Inflammatory macrophage (primary cell): ENCODE measurements at places on chromosomes 5 and 9.

GRCh38 chr9:14245901-14246525 is 67.9 kb downstream of the NFIB start:
- DNase-seq: no peak

- DNase-seq: peak; percentile 55
Measured at GRCh38 chr5:99030906-99031440, 102.2 kb upstream of the CHD1 start.

DNA sequence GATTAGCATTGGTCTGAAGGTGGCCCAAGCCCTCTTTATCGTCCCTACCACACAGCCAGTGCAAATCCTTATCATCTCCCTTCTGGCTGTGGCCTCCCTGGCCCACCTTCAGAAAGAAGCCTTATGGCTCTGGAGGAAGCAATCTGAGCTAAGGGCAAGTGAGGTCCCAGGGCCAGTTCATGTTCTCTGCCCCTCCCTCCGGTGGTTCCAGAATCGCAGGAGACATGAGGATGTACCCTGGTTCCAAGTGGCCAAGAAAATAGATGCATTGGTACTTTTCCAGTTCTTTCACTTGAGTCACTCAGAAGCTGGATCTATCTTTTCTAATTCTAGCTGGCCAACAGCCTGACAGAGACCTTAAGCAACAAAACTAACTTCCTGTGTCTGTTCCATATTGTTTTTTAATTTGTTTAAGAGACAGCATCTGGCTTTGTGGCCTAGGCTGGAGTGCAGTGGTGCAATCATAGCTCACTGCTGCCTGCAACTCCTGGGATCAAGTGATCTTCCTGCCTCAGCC is 60.7 kb downstream of the LHFPL2 start:
- DNase-seq: peak; percentile 61

- DNase-seq: no peak
Measured at GRCh38 chr5:73968729-73969128, 342.7 kb downstream of the ARHGEF28 start.

- DNase-seq: no peak
Measured at GRCh38 chr9:108050894-108051293, 561.3 kb upstream of the KLF4 start.

- DNase-seq: no peak
Measured at GRCh38 chr9:116323571-116323970, 170.0 kb downstream of the PAPPA start.

GRCh38 chr5:101977729-101978345 is 318.2 kb downstream of the SLCO4C1 start:
- DNase-seq: peak; percentile 55

GRCh38 chr9:97980918-97981845 is 2.0 kb upstream of the ANP32B start:
- no peak for DNase-seq

DNA sequence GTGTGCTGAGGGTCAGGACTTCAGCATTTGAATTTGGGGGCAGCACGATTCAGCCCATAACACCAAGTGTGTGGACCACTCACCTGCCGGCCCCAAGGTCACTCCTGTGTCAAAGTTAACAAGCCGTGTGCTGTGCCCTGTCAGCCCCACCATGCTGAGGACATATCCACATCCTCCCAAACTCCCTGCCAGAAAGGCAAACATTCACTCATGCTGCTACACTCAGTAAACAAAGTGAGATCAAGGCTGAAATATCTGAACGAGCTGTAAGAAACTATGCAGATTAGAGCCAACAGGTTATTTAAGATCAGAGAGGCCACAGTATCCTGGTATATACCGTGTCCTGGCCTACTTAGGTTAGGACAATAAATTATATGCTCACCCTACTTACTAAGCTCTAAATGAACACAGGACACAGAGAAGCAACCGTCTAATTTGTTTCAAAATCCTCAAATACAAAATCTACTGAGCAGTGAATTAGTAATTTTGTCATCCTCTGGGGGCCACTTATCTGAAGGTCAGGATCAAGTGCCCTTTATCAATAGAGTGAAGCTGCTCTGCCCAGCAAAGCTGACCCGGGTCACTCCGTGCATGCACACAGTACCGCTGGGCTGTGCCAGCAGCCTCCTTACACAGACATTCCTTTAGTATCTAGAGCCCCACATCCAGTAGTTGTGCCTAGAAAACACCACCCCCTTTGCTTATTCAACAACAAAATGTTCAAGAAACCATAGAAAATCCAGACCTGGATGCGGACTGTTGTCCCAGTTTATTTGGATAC is 28.2 kb downstream of the RETREG1 start:
- no peak for DNase-seq

- DNase-seq: no peak
Measured at GRCh38 chr9:137198051-137198901, 2.3 kb downstream of the TPRN start.

DNA sequence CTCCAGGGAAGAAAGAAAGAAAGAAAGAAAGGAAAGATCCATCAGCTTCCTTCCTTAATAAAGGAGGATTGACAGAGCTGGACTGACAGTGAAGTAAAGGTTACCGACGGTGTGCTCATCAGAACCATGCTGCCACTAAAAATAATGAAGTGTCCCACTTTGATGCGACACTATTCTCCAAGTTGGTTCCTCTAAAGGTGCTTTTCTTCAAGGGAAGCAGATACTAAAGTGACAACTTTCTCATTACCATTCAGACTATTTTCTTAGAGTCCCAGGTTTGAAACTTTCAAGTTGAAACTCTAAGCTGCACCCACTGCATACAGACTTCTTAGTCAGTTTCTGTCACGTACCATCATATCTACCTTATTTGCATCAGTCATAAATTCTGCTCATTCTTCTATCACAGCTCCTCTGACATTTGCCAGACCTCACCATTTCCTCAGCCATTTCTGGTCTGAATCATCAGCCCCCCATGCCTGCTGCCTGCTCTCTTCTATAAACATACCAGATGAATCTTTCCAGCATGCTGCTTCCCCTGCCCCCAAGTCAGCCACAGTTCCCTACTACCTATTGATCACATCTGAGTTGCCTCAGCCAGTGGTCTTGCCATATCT is 177.6 kb downstream of the DEPDC1B start:
- peak; percentile 13 for DNase-seq

DNA sequence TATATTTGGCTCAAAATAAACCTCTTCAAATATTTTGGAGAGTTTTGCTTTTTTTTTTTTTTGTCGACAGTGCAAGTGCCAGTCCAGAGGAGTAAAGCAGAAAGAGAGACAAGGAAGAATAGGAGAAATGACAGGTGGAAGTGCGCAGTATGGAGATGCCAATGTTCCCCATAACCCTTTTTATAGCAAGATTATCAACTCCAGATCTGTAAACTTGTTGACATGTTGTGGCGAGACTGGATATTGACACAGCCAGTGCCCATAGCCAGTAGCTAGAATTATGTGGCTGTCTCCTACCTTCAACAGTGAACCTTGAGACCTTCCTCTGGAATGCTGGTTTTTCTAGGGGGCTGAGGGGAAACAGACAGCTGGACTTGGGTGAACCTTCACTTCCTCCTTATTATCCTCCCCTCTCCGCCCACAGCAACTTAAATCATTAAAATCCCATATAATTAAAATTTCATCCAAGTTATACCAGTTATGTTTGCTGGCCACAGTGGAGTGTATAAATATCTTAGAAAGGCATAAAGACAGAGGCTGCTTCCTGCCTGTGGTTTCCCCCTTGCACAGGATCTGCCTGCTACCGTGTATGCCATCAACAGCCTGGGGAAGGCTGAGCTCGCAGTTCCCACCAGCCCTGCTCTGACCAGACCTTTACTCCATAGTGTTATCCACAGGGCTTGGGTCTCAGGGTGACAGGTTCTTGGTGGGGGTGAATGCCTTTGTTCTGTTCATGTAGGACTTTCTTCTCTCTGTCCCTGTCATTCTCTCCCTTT is 112.3 kb upstream of the ANKH start:
- no peak for DNase-seq

GRCh38 chr9:18056269-18056992 is 417.5 kb upstream of the ADAMTSL1 start:
- no peak for DNase-seq

- no peak for DNase-seq
Measured at GRCh38 chr9:133506653-133507038, 18.1 kb downstream of the MYMK start.

DNA sequence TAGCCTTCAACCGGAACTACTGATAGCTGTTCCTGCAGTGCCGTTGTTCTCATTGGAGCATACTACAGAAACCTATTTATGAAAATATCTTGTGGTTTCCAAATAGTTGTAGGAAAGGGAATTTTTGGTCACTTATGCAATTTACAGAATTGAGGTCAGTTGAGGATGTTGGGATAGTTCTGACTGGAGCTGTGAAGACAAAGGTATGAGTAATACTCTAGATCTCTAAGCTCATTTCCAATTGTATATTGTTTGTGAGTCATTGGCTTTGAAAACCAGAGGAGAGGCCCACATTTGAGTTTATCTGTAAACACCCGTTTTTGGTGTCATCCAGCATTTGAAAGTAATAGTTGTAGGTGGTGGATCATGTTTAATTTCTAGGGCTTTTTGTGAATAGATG is 561.3 kb upstream of the WWC1 start:
- no peak for DNase-seq

GRCh38 chr9:14307989-14308852 is 5.7 kb downstream of the NFIB start:
- no peak for DNase-seq

DNA sequence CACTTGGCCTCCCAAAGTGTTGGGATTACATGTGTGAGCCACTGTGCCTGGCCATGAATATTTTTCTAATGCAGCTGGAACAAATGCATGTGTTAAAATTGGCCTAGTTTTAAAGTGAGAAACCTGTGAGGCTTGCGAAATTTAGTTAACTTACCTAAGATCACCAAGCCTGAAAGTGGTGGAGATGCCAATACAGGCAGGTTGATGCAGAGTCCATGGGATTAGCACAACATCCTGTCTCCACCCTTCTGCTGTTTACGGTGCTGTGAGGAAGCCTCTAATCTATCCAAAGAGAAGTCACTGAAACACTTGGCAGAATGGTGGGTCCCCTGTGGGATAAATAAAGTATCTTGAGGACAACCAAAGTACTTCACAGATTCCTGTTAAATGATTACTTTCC is 98.2 kb downstream of the PCSK5 start:
- DNase-seq: no peak

- DNase-seq: peak; percentile 70
Measured at GRCh38 chr5:35884191-35884769, 27.6 kb downstream of the IL7R start.

DNA sequence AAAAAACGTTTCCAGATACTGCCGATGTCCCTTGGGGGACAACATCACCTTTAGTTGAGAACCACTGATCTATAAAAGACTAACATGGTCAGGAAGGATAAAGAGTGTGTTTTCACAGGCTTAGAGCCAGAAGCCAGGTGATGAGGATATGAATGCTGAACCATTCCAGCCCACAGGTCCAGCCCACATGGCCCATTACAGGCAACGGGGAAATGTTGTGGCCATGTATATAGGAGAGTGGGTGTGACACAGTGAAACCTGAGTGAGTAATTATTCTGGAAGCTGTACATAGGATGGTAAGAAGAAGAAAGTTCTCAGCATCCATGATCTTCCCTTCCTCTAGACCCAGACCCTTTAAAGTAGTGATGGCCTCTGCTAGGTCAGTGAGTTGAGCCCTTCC is 56.0 kb upstream of the FOXI1 start:
- no peak for DNase-seq

DNA sequence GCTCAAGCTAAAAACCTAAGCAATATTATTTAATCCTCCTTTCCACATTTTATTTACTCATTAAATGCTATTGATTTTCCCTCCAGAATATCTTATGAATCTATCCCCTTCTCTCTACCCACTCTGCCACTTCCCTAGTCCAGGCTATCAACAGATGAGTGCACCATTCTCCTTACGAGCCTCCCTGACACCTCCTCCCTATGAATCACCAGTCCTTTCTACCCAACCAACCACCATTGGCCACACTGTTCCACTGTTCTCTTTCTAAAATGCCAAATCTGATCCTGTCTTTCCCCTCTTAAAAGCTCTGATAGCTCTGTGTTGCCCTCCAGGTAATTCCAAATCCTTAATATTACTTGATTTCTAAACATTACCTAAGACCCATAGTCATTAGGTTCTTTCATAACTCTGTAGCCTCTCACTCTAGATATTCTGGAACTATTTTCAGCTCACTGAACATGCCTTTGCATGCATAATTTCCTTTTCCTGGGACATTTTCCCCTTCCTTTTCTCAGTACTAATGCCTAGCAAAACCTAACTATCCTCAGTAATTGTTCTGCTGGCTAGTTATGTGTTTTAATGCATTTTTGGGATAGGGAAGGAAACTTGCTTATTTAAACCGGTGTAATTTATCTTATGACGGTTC is 126.3 kb downstream of the UNC13B start:
- DNase-seq: no peak

DNA sequence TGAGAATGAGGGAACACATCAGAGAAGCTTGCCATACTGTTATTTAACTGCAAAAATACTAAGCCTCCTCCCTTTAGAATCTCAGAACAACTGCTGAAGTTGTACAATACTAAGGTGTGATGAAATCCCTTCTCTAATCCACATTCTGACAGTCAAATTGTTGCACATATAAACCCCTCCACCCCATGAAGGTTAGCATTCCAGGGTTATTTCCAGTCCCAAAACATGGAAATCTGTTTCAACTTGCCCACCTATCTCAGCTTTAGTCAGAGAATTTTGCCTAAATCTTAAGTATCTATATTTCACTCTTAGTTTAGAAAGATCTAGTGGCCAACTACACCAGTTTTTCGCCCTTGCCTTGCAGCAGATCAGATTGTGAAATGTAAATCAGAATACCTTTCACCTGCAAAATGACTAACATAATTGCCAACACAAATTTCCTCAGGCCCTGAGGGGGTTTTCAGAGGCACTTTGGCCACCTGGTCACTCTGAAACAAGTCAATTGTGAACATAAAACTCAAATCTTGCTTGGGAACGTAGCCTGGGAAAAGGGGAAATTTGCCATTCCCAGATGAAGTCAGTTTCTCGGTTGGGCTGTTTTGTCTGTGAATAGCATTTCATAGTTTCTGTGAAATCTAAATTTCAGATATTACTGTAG is 93.9 kb downstream of the EFNA5 start:
- no peak for DNase-seq

GRCh38 chr5:116032094-116032517 is at the start of gene ARL14EPL:
TSS of gene ARL14EPL (plus strand) at chr5:116032472. CDS start at chr5:116051466, 18,994 bp downstream.
- DNase-seq: peak; percentile 76

GRCh38 chr5:134371834-134372340 is 518 bp downstream of the UBE2B start:
- DNase-seq: peak; percentile 33

DNA sequence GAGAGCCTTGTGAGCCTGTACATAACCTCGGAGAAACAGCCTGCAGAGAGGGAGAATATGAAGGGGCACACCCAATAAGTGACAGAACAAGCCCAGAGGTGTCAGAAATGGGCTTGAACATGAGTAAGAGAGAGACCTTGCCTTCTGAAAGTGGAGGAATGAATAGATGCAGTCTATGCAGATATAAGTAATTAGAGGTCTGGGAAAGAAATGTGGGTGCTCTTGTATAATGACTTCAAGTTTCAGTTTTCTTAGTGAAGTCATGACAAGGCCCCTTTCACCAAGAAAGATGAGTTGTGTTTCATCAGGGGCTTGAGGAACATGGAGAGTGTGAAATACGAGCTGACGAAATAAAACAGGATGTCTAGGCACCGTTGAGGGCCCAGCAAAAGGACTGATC is 15.1 kb downstream of the GRAMD2B start:
- no peak for DNase-seq
